Activated T-cell treated with anti-CD3 and anti-CD28 coated beads, Interleukin-2, amount 50 U/mL, for 72 hours (primary cell): ENCODE measurements at places on chromosomes 7 and 10.
A peak's percentile ranks its signal among the peaks of the same experiment; 100 is the strongest.

GRCh38 chr10:114326795-114327194 is 77.5 kb downstream of the AFAP1L2 start:
- no peak for DNase-seq

DNA sequence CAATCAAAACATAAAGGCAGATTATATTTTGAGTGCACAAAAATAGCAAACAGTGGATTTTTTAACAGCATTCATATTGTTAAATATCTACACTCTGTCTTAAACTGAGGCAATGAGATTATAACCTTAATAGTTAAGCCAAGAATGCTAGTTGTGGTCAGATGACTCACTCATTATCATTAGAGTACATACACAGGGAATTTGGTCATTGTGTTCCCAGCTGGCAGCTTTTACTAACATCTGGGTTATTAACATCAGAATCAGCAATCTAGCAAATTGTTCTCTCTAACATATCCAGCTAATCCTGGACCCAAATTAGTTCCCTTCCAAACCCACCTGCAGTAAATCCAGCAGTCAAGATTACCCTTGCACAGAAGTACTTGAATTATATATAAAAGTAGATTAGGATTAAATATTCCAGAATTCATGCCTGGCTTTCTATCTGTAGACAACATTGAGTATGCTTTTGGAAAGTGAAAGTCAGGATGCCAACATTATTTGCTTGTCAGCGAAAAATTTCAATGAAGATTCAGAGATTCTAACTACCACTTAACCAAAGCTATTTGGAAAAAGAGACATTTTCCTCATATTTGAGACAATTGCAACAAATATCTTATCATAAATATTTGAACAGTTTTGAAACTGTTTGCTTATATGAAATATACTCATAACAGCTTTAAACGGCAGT is 1035.6 kb upstream of the PHF14 start:
- no peak for DNase-seq

DNA sequence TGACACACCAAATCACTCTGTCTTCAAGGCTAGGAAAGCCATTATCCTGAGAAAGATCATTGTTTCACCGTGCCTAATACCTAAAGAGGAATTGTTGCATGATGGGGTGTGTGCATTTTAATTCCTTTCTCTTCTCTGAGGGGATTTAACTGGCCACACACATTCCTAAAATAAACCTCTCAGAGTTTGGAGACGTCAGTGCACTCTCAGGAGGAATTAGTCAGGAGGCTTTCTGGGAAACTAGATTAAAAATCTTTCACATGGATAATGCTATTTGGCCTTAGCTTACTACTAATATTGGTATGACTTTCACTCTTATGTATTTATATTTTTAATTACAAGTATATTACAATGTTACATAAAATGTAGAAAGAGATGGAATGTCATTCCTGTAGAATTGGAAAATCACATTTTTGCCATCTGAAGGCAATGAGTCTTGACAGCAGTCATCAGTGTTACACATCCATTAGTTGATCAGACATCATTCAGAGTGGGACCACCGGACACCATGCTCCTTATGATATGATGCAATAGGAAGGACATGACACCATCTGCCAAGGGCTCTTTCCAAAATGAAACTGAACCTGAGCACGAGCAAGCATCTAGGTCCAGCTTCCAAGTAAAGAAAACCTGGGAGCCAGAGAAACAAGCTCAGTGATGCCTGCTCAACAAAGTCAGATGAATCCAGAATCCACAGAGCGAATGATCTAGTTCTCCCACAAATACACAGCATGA is 43.1 kb upstream of the TMEM273 start:
- no peak for DNase-seq

GRCh38 chr7:126445991-126446390 is 806.8 kb downstream of the GRM8 start:
- DNase-seq, result no peak

DNA sequence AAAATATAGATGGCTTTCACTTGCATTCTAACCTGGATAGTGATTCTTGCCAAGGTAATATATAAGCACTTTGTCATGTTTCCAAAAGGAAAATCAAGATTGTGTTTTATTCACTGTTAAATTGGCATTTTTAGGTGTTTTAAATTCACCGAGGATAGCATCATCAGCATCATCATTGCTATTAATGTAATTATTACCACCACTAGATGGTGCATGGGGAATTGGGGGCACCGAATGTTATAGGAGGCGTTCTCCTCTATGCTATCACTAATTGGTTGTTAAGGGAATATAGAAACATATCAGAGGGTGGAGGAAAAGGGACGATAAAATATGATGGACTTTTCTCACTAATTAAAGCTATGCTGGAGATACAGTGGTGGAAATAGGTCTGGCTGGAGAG is 95.5 kb downstream of the CELF2 start:
- no peak for DNase-seq

DNA sequence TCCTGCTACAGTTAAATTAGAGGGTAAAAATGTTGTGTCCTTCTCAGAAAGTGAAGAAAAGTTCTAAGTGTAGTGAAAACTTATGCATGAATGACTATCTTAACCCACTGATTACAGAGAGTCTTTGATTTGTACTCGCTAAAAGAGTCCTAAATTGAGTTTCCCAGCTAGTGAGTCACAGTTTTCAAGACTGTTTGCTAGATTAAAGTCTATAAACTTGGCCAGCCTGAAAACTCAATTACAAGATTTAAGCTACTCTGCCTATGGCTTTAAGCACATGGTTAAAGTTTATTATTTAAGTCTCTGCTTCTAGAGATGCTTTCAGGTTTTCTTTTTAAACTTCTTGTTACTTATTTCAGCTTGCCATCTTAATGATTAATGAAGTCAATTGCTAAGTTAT is 44.4 kb downstream of the MRPS24 start:
- DNase-seq, result no peak

DNA sequence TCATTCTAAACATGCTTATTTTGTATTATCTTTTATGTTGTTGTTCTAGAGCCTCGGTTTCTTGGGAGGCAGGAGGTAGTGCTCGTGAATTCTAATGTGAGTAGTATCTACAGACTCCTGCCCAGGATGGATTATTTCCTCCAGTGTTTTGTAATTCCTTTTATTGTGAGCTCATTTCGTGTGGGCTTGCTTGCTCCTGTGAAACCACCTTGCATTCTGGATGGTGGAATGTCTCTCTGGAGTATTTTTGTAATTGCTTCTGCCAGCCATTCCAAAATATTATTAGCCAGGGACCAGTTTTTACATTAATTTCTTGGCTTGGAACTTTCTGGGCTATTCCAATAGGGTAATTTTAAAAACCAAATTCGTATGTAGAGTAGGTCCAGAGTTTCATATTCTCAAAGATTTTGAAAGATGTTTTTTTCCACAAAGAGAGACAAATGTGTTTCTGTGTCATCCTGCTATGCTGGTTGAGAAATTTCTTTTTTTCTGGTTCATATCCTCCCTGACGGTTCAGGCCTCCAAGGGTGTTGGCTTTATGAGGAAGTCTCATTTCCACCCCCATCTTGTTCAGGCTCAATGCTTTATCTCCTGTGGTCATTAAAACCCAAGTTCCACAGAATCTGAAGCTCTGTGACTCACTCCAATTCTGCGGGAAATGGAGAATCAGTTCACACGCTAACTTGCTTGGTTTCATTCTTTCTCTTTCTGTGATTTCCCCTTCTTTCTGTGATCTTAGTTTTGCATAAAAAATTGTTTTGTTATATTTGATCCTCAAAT is 41.7 kb upstream of the CALD1 start:
- DNase-seq, result peak; percentile 62

DNA sequence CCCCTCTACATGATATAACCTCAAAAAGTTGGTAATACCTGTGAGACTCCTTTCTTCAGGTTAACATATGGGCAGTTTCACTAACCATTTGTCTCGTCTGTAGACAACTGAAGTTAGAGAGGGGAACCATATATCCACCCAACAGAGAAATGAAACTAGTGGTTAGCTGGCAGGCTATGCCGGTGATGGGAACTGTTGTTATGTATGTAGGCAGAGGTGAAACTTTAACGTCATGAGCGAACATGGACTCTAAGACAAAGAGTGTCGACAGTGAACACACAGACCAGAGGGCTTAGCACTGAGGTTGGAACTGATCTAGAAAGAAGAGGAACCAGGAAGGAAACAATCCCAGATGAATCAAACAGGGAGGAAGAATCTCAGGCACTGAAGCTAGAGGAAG is 112.4 kb downstream of the ELMO1 start:
- peak; percentile 50 for DNase-seq

DNA sequence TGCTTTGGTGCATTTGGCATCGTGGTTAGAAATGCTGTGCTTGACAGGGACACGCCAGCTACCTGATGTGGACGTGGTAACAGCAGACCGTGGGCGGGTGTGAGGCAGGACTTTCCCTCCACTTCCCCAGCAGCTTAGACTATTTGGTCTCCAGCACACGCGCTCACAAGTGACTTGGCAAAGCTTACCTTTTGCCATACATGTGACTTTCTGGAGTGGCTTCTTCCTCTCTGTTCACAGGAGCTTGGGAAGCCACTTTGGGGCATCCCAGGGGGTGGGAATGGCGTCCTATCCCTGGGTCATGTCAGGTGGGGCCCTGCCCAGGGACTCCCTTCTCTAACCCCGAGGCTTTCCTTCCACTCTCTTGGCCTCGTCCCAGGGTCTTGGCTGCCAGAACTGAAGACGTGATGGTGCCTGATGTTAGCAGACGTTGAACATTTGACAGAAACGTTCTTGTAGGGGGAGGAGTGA is 228.7 kb upstream of the KLF6 start:
- peak; percentile 74 for DNase-seq

GRCh38 chr7:113370910-113371309 is 252.6 kb upstream of the SMIM30 start:
- DNase-seq, result no peak

GRCh38 chr7:7943951-7944350 is 24.6 kb upstream of the GLCCI1 start:
- no peak for DNase-seq

DNA sequence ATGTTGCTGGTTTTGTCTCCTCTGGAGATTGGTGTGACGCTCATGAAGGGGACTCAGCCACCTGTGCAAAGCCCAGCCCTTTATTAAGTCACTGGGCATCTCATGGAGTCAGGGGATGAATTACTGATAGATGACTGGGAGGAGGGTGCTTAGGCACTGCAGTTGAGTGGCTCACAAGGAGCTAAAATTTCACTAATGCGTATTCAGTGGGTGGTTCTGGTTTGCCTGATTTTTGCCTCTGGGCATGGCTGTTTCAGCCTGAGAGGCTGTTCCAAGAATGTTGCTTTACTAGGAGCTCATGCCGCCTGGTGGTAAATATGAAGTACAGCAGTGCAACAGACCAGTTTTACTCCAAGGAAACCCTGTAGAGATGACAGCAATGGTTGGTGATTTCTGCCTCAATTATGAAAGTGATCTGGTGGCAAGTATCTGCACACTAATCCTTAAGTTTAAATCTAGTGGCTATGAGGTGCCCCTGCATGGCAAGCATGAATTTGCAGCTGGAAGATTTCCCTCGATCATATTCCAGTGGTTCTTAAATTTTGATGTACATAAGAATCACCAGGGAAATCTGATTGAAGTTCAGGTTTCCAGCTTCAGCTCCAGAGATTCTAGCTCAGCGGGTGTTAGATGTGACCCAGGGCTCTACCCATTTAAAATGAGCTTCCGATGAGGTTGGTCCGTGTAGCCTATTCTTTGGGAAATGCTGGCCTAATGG is 19.9 kb downstream of the ACTA2 start:
- peak; percentile 48 for DNase-seq

GRCh38 chr7:39589323-39590111 is 23.3 kb downstream of the YAE1 start:
- DNase-seq, result peak; percentile 77

DNA sequence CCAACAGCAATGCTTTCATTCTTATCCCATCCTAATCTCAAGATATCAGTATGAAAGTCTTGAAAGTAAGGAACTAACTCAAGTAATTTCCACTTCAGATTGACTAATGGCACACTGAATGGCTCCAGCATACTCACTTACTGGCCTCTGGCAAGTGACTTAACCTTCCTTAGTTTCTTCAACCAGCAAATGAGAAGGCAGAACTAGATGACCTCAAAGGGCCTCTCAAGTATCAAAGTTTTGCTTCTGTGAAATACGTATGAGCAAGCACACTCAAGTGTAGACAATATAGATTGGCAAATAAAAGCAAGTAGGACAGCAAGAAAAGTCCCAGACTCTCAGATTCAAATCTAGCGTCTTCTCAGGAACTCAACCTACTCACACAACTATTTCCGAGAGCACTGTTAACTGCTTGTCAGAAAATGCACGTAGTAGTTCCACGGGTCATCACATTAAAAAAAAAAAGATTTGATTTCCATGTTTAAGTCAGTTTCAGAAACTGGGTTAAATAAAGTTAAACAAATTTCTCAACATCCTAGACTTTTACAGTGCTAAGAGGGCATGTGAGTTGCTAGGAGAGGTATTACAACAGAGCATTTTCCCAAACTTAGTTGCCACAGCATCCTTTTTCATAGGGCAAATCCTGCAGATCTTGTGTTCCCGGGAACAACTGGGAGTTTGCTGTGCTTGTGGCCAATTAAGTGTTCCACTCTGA is 276.9 kb upstream of the KLF14 start:
- DNase-seq, result no peak

- no peak for DNase-seq
Observed at GRCh38 chr7:138970446-138970845, 10.7 kb downstream of the KIAA1549 start.

GRCh38 chr7:32164341-32164996 is 94.3 kb upstream of the PDE1C start:
- DNase-seq, result no peak

GRCh38 chr10:98563811-98564210 is 117.1 kb upstream of the HPS1 start:
- DNase-seq, result no peak

- DNase-seq, result no peak
Observed at GRCh38 chr7:95255691-95256090, 68.6 kb downstream of the PON1 start.

- DNase-seq, result no peak
Observed at GRCh38 chr10:79112881-79113431, 44.2 kb downstream of the ZMIZ1 start.

DNA sequence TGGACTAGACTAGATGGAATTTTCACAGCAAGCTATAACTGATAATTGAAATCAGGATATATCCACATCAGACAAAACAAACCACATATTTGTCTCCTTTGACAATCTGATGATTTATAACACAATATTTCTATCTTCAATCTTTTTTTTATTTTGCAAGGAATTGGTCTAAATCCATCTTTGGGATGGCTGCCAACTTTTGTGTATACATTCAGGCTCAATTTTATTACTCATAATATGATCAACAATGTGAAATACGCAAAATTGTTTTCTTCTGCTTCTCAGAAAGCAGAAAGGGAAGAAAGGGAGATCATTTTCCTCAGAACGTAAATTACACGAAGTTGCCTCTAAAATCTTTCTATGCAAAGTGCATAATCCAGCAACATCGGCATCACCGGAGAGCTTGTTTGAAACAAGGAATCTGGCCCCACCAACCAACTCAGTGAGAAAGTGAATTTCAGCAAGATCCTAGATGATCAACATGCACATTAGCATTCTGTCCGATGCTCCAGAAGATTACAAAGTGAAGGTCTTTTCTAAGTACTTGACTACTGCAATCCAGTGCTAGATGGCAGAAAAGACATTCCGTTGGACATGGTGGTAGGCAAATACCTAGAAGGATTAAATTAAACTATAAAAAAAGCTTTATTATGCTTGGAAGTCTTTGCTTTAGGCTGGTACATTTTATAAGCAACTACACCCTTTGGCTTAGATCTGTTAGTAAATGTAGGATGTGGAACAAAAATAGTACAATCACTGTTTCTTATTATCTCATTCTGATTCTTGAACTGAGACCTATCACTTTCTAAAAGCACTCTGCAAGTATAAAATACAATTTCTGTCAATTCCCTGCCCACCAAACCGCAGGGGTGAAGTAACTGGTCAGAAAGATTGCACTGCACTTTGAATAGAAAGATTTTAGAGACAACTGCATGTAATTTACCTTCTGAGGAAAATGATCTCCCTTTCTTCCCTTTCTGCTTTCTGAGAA is 126.4 kb upstream of the RSU1 start:
- no peak for DNase-seq
